A375 (cell line): ENCODE measurements at places on chromosomes 4 and X. TPM values are rescaled to one million over a fixed set of nuclear protein-coding genes. Genes with fewer than 3 reads are reported as not detected.

RNF150 gene
- total RNA-seq: 1.7 and 1.9 TPM in 2 replicates

FGG gene
- not detected in 2 replicates for total RNA-seq

MAGEA4 gene
- total RNA-seq: 922 and 926 TPM in 2 replicates

TMPRSS11B gene
- total RNA-seq: not detected in 2 replicates

POLR2B gene
- total RNA-seq: 164 and 176 TPM in 2 replicates
